ENCODE measurements at places on chromosomes 6 and 20.

DNA sequence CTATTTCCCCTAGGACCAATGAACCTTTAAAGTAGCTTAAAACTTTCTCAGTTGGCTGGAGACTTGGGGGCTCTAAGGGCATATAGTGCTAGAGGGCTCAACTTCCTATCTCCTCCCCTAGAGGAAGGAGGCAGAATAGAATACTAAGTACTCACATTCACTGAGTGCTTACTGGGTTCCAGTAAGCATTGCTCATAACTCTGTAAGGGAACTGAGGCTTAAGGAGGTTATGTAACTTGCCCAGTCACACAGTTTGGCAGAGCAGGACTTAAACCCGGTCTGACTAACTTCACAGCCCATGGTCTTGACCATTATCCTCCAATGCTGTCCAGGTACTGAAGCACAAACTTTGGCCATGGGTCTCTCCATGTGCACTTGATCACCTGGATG is 12.5 kb downstream of the SESN1 start:
- no peak for DNase-seq

DNA sequence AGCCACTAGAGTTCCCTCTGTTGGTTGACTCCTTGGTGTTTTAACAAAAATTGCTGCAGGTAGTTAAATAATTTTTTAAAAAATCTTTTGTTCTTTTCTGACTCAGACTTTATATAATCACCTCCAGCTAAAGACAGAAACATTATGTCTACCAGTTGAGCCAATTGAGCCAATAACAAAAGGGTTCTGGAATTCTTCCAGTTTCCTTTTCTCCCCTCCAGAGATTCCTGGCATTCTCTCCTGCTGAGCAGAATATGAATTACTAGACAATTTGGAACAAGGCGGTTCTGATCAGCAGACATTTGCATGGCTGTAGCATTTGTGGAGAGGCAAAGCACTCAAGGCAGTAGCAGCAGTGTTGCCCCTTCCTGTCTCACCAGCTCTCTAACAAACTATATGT is 144.0 kb upstream of the SLC35B3 start:
- no peak for DNase-seq

DNA sequence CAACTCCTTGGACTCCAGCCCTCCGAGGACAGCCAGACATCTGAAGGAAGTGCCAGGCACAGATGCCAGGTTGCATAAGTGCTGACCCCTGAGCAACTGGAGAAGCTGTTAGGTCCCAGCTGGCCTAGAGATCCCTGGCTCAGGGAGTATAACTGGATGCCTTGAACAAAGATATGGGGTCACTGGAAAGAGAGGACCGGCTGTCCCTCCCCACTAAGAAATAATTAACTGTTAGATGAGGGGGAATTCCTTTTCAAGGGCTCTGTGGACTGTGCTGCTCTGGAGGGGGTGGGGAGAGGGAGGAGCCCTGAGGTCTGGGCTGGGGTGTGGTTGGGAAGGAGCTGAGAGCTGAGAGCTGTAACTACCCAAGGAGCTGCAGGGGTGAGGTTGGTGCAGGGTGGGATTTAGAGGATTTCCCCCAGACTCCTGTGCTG is 39.6 kb downstream of the HLA-F start:
- no peak for DNase-seq

DNA sequence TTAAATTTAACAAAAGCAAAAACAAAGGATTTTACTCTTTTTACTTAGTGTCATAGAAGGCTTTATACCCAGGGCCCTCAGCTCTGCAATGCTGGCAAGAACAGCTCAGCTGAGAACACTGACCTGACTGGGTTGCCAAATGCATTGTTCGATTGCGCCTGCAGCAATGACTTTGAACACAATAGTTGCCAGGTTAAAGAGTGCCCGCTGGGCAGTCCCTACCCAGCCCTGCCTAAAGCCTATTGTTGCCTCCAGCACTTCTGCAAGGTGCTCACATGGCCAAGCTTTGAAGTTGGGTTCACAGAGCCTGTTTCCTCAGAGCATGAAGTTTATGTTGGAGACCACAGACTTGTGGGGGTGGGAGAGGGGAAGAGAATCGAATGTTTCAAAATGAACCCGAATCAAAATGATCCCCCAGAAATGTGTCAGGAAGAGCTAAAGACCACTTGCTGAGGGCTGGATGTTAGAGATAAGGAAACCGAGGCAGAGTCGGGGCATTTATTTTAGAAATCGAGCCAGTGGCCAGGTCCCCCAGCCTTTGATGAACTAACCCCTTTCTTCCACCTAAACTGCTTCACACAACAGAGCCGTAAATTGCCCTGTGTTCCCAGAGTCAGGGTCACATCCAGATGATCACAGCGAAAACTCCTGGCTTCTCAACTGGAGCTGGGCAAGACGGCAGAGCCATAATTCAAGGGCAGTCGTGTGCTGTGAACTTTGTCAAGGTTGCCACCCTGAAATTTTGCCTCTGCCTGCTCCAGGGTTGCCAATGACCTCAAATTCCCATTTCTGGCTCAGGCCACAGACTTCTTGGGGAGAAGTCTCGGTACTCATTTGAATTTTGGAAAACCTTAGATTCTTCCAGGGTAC is 55.0 kb downstream of the FOXA2 start:
- DNase-seq: no peak

DNA sequence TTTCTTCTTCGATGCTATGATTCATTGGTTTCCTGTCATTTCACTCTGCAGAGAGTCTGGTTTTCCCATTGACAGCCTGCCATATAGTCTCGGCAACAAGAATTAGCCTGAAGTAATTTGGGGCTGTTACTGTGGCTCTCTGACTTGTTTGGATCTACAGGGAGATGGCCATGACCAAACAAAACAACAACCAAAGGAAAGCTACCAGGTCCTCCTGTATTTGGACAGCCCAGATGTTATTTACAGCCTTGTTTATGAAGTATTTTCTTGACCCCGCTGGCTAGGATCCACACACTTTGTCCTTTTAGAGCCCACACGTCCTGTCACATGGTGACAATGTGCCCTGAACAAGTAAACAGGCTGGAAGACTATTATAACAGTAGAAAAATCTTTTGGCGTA is 111.4 kb upstream of the PREP start:
- DNase-seq: no peak

DNA sequence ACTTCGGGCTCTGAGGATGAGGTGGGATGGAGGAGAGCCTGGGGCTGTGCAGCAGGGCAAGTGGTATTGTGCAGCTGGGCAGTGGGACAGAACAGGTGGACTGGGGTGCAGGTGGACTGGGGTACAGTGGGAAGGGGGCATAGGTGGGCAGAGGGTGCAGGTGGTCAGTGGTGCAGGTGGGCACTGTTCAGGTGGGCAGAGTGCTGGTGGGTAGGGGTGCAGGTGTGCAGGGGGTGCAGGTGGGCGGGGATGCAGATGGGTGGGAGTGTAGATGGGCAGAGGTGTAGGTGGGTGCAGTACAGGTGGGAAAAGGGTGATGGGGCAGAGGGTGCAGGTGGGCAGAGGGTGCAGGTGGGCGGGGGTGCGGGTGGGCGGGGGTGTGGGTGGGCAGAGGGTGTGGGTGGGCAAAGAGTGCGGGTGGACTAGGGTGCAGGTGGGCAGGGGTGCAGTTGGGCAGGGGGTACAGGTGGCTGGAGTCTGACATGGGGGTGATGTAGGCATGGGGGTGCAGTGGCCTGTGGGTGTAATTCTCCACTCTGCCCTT is 20.4 kb downstream of the BHLHE23 start:
- no peak for DNase-seq

DNA sequence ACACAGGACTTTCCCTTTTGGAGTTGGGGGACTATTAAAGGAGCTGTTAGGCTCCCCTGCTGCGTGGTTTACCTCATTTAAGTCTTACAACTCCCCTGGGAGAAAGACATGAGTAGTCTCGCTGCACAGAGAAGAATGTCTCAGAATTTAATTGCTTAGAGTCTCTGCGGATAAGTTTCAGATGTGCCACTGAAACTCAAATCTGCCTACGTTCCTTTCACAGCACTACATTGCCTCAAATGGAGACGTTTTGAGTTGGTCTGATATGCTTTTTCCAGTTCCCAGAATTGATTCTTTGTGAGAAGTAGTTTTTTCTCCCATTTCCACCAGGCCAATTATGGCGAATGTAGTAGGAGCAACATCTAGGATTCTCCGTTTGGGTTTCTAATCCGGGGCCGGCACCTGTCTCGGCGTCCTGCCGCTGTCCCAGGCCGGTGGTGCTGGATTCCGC is 532 bp upstream of the SLC35F1 start:
- DNase-seq: no peak

DNA sequence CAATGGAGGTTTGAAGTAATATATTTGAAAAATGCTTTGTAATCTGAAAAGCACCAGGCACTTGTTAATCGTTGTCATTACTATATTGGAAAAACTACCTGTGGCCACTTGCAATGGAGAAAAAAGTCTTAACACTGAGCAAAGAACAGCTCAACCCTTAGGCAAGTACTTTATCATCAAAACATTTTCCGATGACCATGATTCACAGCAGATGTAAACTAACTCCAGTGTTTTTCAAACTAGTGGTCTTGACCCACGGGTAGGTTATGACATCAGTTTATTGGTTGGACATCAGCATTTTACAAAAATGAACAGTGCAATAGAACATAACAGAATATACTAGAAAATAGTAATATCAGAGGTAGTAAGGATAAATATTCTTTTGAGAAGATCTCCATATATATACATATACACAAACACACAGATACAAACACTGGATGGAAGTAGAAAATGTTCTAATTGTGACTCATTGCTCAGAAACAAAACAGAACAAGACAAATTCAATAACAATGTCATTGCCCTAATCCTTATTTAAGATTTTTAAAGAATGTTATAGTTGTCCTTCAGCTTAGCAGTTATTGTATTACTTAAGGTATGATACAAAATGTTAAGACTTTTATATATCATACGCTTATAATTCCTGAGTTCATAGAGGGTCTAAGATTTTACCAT is 123.0 kb downstream of the PLCB1 start:
- DNase-seq: no peak

DNA sequence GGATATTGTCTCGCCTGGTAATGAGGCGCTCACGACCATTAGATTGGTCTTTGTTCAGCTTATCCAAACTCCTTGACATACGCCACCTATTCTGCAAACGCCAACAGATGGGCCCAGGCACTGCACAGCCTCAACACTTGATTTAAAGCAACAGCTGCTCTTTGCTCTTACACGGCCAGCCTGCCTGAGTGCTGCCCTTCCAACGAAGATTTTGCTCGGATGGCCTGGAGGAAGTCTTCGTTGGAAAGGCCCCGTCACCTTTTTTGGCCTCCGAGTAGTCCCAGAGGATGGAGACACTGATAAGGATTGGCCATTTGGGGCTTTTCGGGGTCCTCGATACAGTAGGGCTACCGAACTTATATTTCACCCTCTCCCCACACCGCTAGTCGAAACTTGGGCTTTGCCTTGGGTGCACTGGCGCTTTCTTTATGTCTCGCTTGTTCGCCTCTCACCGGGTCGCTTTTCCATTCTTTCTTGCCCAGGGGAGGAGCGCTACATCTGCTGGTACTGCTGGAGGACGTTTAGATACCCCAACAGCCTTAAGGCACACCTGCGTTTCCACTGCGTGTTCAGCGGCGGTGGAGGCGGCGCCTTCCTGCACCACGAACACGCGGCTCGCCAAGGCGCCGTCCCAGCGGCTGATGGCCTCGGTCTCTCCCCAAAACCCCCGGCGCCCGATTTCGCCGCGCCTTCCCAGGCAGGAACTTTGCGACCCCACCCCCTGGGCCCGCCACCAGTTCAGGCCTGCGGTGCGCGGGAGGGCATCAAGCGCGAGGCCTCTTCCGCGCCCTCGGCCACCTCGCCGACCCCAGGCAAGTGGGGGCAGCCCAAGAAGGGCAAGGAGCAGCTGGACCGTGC is 6.1 kb downstream of the PRDM13 start:
- peak; percentile 4 for DNase-seq

DNA sequence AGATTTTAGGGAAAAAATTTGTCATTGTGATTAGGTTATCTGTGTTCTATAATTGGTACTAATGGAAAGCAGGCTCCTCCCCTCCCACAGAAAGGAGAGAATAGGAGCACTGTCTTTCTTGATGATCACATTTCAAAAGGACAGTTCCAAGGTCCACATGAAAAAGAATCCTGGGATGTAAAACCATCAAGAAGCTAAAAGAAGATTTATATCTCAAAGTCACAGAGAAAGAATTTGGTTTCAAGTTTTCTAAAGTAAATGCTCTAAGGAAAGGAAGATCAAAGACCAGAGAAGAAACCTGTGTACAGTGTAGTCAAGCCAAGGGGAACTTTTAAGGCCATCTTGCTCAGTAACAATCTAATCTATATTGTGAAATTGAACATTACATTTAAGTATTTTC is 652.7 kb upstream of the HS3ST5 start:
- no peak for DNase-seq

- no peak for DNase-seq
Observed at GRCh38 chr20:9330151-9330550, 184.2 kb upstream of the LAMP5 start.

GRCh38 chr6:116388924-116389323 is 18.2 kb downstream of the DSE start:
- DNase-seq: no peak

- no peak for DNase-seq
Observed at GRCh38 chr20:17298171-17298570, 71.3 kb downstream of the PCSK2 start.

GRCh38 chr6:39344821-39345280 is 22.3 kb upstream of the KCNK16 start:
- DNase-seq: no peak

- no peak for DNase-seq
Observed at GRCh38 chr6:109305028-109305427, 77.2 kb downstream of the CD164 start.

- peak; percentile 69 for DNase-seq
Observed at GRCh38 chr20:45890077-45890984, 677 bp downstream of the NEURL2 start.

DNA sequence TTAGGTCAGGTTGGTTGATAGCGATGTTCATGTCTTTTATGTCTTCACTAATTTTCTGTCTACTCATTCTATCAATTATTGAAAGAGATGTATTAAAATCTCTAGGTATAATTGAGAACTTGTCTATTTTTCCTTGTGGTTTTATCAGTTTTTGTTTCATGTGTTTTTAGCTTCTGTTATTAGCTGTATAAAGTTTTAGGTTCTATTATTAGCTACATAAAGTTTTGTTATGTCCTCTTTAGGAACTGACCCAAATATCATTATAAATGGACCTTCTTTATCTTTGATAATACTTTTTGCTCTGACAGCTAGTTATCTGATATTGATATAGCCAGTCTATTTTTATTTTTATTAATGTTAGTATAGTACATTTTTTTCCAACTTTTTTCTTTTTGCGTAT is 92.4 kb upstream of the TMEM170B start:
- DNase-seq: no peak

DNA sequence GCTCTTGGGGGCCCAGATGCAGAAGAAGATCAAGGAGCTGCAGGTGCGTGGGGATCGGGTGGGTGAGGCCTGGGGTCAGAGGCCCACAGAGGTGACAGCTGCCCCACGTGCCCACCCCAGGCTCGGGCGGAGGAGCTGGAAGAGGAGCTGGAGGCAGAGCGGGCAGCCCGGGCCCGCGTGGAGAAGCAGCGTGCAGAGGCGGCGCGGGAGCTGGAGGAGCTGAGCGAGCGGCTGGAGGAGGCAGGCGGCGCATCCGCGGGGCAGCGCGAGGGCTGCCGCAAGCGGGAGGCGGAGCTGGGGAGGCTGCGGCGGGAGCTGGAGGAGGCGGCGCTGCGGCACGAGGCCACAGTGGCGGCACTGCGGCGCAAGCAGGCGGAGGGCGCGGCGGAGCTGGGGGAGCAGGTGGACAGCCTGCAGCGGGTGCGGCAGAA is 41.5 kb downstream of the MYH7B start:
- no peak for DNase-seq

GRCh38 chr6:157823528-157824370 is 703 bp downstream of the SNX9 start:
- peak; percentile 78 for DNase-seq

GRCh38 chr6:136158971-136159370 is 91.1 kb downstream of the MTFR2 start:
- no peak for DNase-seq

- DNase-seq: no peak
Observed at GRCh38 chr6:98984121-98984520, 36.4 kb upstream of the FBXL4 start.

All from stimulated activated naive CD8-positive, alpha-beta T cell treated with anti-CD3 and anti-CD28 coated beads, Interleukin-15, Interleukin-2, amounts not matched to agents 100 U/mL and 50 U/mL, for 24 hours (primary cell).